ENCODE measurements at places on chromosomes 7 and 10.

DNA sequence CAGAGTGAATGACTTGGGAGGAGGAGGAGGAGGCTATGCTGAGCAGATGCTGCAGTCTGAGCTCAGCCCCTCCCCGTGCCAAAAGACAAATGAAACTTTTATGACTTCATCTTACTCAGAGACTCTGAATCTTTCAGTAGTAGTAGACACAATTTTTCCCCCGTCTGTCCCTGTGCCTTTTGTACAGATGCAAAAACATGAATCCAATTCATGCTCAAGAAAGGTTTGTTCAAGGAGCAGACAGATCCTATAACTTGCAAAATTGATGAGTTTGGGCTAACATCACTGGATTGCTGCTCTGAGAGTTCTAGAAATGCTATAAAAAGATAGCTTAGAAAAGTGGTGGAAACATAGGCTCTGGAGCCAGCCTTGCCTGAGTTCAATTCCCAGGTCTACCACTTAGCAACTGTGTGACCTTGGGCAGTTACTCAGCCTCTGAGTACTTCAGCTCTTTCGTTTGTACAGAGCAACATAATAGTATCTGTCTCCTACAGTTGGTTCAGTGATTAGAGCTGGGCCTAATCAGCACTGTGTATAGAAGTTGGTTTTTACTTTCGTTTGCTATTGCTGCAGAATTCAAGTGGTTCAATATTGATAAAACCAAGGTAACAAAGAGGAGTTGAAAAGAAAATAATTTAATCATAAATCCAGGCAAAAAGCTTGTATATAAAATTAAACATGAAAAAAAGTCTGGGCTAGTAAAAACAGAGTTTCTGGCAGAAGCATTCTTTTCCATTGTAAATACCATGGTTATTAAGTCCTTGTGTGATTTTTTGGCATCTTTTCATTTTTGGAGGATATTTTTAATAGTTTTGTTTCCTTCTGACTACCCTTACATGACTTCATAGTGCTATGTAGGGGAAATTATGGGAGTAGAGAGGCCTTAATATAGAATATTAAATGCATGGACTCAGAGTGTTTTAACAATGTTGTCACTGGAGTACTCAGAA is 174.2 kb upstream of the ZNF32 start:
- DNase-seq, result no peak

DNA sequence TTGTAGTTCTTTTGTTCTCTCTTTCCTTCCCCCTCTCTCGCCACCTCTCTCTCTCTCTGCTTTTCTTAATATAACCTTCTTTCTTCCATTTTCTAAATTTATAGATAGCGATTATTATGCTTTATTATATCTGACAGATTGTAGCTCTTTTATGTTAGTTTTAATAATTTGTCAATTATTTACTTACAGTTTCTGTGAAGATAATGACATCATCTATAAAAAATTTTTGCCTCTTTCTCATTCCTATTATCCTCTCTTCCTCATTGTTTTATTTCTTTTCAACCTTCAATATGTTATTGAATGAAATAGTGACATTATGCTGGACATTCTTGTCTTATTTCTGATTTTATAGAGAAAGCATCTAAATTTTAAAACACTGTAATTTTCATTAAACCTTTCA is 469.6 kb upstream of the NRG3 start:
- no peak for DNase-seq

GRCh38 chr10:15737656-15738055 is 17.9 kb upstream of the ITGA8 start:
- no peak for DNase-seq

GRCh38 chr7:114755856-114756255 is 166.0 kb upstream of the MDFIC start:
- no peak for DNase-seq

GRCh38 chr10:96263176-96263575 is 8.2 kb downstream of the BLNK start:
- no peak for DNase-seq

GRCh38 chr7:114531326-114531725 is 116.7 kb downstream of the FOXP2 start:
- no peak for DNase-seq

GRCh38 chr10:87684001-87684638 is 24.4 kb downstream of the PAPSS2 start:
- no peak for DNase-seq

Measured in activated T-helper 1 cell treated with anti-CD3 and anti-CD28 coated beads, Interleukin-2, amount 50 U/mL, for 16 hours (primary cell).